Chondrocyte (in vitro differentiated cells): ENCODE measurements at places on chromosomes 1 and 21. TPM values are rescaled to one million over a fixed set of nuclear protein-coding genes. Genes with fewer than 3 reads are reported as not detected.

GRCh38 chr1:110620250-110620615, 14.1 kb upstream of the KCNA2 start:
- no peak for DNase-seq

- DNase-seq: no peak
Observed at GRCh38 chr1:22751124-22751531, 40.5 kb downstream of the EPHB2 start.

DNA sequence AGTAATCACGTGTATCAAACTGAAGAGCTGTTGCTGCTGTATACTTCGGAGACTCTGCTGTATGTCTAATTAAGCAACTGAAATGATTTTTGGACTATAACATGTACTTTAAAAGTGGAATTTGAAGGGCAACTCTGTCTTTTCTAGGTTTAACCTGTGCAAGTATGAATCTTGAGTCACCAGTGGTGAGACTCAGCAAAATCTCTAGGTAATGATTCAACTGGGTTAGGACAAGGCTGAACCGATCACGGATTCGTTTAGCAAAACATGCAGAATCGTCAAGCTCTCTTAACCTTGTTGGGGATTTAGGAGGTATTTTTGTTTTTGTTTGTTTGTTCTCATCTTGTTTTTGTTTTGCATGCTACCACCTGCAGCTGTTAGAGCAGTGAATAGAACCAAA, 149.6 kb downstream of the CYYR1 start:
- no peak for DNase-seq

- DNase-seq: no peak
Observed at GRCh38 chr1:217342105-217342504, 288.8 kb downstream of the GPATCH2 start.

DNA sequence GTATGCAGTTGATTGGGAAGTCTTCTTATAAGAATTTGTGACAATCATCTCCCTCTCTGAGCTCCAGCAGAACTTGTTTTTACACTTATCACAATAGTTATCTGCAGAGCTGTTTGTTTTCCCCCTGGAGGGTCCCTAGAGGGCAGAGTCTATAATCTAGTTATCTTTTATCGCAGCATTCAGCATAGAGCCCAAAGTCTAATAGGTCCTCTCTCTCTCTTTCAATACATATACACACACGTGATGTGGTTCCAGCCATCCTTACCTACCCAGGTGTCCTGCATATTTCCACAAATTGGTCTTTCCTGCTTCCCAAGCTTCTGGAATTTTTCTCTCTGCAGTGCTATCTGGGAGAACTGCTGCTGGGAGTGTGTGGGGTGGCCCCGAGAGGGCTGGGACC, 229.6 kb upstream of the KIAA0040 start:
- no peak for DNase-seq

- no peak for DNase-seq
Observed at GRCh38 chr1:226949401-226949800, 9.3 kb downstream of the COQ8A start.

- no peak for DNase-seq
Observed at GRCh38 chr21:14453339-14454015, 70.5 kb upstream of the HSPA13 start.

GRCh38 chr1:116265931-116266863, 106.8 kb upstream of the ATP1A1 start:
- no peak for DNase-seq

DNA sequence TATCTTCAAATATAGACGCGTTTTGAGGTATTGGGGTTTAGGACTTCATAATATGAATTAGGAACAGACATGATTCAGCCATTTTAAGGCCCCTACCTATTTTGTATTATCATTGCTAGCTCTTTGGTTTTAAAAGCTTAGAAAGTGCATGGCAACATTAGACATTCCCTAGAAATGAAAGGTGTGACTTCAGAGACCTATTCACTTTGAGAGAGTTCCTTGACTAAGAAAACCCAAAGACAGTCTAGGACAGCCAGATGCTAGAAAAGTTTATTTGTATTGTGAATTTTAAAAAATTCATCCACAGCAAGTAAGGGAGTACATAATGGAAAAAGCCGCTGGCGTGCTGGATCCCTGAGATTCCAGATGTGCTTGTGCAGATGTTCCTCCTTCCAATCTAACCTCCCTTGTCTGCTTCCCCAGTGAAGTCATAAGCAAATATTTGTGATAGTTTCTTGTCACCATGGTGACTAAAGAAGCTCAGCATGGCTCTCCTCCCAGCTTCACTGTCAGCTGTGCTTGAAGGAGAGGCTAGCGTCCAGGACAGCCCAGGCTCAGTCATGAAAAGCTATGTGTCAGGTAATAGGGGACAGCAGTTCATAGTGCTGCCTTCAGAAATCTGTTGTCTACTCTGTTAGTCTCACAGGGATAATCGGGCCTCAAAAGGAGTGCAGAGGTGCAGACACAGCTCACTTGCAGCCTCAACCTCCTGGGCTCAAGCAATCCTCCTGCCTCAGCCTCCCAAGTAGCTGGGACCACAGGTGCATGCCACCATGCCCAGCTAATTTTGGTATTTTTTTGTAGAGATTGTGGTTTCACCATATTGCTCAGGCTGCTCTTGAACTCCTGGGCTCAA, 34.8 kb downstream of the KPNA6 start:
- DNase-seq: no peak

- DNase-seq: no peak
Observed at GRCh38 chr1:109517337-109517736, 7.8 kb upstream of the AMIGO1 start.

- DNase-seq: no peak
Observed at GRCh38 chr1:70038025-70038424, 167.4 kb downstream of the LRRC40 start.

GRCh38 chr21:41277846-41278245, 38.8 kb upstream of the FAM3B start:
- DNase-seq: no peak

- no peak for DNase-seq
Observed at GRCh38 chr1:219239518-219239917, 65.8 kb downstream of the LYPLAL1 start.

- no peak for DNase-seq
Observed at GRCh38 chr21:36325373-36326010, 5.5 kb downstream of the MORC3 start.

DNA sequence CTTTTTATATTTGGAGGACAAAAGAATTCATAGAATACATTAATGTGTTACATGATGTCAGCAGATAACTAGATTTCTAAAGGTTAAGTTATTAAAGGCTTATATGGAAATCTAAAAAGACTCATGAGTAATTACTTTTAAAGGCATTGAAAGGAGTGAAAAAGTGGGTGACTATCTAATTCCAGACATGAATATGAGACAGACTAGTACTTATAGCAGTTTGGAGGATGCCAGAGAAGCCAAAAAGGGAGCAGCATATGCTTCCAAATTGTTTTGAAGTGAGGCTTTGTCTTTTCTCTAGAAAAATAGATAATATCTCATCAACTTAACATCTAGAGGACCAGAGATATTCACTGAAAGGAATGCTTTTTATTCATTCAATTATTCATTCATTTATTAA, 275.5 kb upstream of the CACYBP start:
- DNase-seq: no peak

GRCh38 chr1:198265073-198265661, 108.4 kb downstream of the NEK7 start:
- DNase-seq: no peak

TEDDM1 gene
- total RNA-seq: not detected in 3 replicates

DNALI1 gene
- 3.5 to 5.7 TPM (median 3.9 TPM) in 3 replicates for total RNA-seq

DIO1 gene
- not detected in 3 replicates for total RNA-seq

GRIK1 gene
- total RNA-seq: 0.24 to 1.4 TPM (median 1.2 TPM) in 3 replicates

RNU1-3 gene
- 1,438 to 1,620 TPM (median 1,579 TPM) in 3 replicates for total RNA-seq

SLAMF6 gene
- total RNA-seq: not detected in 3 replicates

LEFTY2 gene
- 10.2 to 39.6 TPM (median 38.3 TPM) in 3 replicates for total RNA-seq

LCA5L gene
- 0.56 to 2.4 TPM (median 0.92 TPM) in 3 replicates for total RNA-seq

ZNF695 gene
- total RNA-seq: 1.4 to 1.9 TPM (median 1.7 TPM) in 3 replicates

TMEM50A gene
- total RNA-seq: 137 to 145 TPM (median 138 TPM) in 3 replicates

TAS1R1 gene
- not detected in 3 replicates for total RNA-seq
